ENCODE measurements at places on chromosomes 6 and 20.

GRCh38 chr6:17015144-17015543, 86.7 kb upstream of the STMND1 start:
- no peak for DNase-seq

GRCh38 chr6:169933839-169934698, 182.6 kb downstream of the ERMARD start:
- peak; percentile 72 for DNase-seq

DNA sequence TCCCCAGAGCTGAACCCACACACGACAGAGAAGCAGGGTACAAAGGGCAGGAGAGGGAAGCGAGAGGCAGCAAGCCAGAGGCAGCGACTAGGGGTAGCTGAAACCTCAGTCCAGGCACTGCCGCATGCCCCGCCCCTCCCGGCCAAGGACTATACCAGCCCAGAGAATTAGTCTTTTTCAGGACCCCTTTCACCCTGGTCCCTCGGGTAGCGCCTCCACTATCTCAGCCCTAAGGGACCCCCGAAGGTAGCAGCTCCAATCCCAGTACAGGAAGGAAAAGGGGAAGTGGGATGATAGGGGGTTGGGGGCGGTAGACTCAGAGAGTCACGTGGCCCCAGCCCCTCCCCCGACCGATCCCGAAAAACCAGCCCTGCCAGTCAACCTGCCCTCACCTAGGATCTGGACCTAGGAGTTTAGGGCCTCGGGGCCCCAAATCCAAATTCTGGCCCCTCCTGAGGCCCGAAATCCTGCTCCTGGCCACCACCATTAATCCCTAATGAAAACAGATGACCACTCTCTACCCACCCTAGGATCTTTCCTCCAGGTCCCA, 1.3 kb downstream of the RGL2 start:
- no peak for DNase-seq

GRCh38 chr6:340991-341827, 48.9 kb downstream of the DUSP22 start:
- DNase-seq: peak; percentile 49

DNA sequence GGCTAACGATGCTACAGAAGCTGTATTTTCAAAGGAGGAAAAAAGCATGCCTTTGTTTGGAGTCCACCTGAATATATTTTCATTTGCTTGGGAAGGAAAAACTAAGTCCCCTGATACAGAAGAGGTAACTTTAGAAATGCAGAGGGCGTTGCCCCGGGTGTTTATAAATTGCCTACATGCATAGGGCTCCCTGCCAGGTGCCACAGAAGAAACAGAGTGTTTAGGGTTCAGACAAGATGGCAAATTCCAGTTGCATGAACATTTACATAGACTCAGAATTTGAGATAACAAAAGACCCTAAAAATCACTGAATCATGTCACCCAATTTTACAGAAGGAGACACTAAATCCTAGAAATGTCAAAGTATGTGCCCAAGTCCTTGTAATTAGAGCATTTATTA, 19.9 kb downstream of the RIN2 start:
- DNase-seq: no peak

DNA sequence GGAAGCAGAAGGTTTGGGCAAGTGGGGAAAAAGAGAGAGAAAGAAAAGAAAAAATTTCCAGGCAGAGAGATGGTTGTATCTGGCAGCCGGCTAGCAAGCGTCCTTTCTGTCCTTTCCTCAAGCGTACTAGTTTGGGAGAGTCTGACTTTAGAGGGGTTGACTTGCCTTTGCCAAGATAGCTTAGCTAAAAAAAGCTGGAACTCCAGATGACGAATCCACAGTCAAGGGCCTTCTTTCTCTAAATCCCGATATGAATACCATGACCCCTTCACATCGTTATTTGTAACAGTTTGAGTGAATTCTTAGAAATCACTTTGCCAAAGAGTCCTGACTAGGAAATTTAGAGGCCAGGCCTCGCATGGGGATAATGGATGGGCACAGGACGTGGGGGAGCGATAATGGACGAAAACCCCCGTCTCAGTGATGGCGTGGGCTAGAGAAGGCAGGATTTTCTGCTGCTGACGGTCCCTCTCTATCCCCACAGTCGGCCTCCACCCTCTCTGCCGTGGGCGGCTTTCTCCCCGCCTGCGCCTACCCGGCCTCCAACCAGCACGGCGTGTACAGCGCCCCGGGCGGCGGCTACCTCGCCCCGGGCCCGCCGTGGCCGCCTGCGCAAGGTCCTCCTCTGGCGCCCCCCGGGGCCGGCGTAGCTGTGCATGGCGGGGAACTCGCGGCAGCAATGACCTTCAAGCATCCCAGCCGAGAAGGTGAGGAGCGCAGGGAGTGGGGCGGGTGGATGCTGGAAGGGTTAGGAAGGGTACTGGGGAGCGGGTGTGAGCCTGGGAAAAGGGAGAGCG, 3.5 kb downstream of the PAX1 start:
- no peak for DNase-seq

- no peak for DNase-seq
Observed at GRCh38 chr6:146972546-146972945, 231.7 kb upstream of the STXBP5 start.

- DNase-seq: peak; percentile 35
Observed at GRCh38 chr6:43052842-43053544, 658 bp downstream of the CUL7 start.

DNA sequence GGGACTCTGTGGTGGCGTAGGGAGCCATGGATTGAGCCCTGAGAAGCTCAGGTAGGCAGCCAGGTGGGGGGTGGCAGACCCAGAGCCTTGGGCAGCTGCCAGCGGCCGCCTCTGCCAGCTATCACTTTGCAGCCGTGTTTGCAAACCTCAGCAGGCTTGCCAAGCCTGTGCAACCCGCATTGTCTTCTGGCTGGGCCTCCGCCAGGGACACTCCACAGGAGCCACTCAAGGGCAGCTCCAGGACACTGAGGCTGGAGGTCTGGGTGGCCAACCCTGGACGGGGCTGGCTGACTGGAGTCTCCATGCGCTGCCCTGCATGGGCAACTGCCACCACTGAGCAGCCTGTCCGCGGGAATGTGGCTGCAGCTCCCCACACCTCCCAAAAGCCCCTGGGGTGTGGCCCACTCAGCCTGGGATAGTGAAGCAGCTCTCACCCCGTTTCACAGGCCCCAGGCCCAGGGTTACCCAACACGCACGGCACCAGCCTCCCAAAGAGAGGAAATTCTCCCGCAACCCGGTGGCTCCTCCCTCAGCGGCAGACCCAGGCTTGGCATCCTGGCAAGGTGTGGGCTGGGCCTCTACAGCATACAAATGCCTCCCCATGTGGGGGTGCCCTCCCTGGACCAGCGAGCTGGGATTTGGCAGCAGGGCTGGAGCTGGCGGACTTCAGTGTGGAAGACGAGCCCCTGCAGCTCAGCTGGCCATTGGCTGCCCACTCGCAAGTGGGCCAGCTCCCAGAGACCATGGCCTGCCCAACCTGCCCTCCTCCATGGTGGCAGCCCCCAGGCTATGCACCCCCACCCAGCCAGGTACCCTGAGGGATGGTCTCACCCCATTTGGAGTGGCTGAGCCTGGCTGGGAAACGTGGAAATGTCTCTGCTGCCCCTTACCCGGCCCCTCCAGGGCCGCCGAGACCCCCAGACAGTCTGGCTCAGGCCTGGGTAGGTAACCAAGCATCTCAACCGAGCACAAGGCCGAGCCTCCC, 2.9 kb downstream of the CHRNA4 start:
- peak; percentile 93 for DNase-seq

Measured in left ventricle myocardium superior (tissue), 1 donor.